Activated T-cell treated with anti-CD3 and anti-CD28 coated beads, Interleukin-2, amount 50 U/mL, for 72 hours (primary cell): ENCODE measurements at places on chromosomes 16 and 17. TPM values are rescaled to one million over a fixed set of nuclear protein-coding genes. Genes with fewer than 3 reads are reported as not detected.

DNA sequence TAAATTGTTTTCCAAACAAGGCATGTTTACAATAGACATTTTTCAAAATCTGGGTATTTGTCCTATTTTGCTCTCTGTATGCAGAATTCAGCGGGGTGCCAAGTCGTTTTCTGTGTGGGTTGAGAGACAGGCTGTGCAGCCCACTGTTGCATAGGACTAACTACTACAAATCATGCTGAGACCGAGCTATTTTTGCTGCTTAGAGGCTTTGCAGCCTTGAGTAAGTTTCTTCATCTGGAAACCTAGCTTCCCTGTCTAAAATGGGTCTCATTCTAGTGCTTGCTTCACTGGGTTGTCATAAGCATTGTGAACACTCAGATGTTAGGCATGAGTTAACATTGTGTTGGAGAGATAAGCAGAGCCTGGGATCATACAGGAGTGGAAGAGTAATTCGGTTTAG lies 1.3 kb downstream of the PRPSAP2 start:
- DNase-seq = no peak

ELMO3 gene
- total RNA-seq = 3.1 TPM

GRCh38 chr16:31352376-31353115 lies 2.4 kb upstream of the ITGAX start:
- no peak for DNase-seq

- DNase-seq = no peak
These were observed 13.7 kb downstream of the CAMKK1 start for GRCh38 chr17:3879186-3879585.

GRCh38 chr16:8172551-8172950 lies 417.8 kb downstream of the TMEM114 start:
- no peak for DNase-seq

RBFOX1 gene
- not detected for total RNA-seq

AURKB gene
- total RNA-seq = 167 TPM
